Anterior cingulate cortex (tissue), 58 donors: ENCODE measurements at places on chromosomes 12 and 14.

- no peak for DNase-seq
Observed at GRCh38 chr14:49052521-49052920, 533.7 kb downstream of the RPS29 start.

GRCh38 chr12:108442067-108442466 lies 73.0 kb upstream of the FICD start:
- no peak for DNase-seq

DNA sequence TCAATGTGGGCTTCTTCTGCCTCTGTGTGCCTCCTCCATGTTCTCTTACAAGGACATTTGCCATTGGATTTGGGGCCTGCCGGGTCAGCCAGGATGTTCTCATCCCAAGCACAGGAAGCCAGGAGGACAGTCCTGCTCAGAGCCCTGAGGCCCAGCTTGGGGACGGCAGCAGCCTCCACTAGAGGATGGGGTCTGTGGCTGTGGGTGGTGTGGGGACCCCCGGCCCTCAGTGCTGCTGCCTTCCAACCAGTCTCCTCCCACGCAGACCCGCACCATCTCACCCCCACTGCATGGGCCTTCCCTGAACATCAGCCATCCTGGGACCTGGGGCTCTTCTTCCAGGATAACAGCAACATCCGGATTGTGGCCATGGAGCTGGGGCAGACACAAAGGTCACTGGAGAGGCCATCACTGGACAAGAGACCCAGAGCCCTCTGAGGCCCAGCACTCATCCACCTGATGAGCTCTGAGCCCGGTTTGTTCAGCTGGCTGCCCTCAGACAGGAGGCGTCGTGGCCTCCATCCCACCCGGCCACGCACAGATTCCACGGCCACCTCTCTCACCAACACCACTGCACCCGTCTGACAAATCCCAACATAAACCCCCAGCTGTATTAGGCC lies 56.5 kb upstream of the C14orf180 start:
- DNase-seq, result no peak

GRCh38 chr12:1339618-1340319 lies 254.6 kb downstream of the FBXL14 start:
- no peak for DNase-seq

- DNase-seq, result no peak
Observed at GRCh38 chr12:74334780-74335179, 202.9 kb upstream of the ATXN7L3B start.

GRCh38 chr12:80373666-80374065 lies 70.4 kb upstream of the PTPRQ start:
- no peak for DNase-seq

DNA sequence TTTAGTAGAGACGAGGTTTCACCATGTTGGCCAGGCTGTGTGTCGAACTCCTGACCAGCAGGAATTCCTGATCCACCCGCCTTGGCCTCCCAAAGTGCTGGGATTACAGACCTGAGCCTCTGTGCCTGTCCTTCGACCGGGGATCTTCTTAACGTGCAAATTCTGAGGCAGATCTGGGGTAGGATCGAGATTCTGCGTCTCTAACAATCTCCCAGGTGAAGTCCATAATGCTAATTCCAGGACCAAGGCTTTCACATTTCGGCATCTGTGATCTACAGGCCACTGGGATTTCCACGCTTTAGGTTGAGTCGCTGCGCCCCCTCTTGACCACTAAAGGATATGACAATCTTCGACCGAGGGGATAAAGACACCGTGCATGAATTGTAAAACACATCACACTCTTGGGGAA lies 24.8 kb downstream of the FOS start:
- peak; percentile 42 for DNase-seq

DNA sequence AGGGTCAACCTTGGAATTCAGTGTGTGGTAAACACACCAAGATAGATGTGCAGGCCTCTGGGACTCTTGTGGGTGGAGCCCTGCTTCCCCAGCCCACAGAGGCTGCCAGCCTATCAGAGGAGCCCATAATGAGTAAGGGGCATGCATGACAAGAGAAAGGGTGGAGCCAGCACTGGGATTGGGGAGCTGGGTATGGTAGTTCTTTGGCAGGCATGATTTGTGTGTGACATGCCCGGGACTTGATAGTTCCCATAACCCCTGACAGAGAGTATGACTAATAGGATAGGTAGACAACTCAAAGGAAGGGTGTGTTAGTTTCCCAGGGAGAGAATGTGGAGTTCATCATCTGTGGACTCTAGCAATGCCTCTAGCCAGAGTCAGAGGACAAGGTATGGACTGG lies 143.0 kb downstream of the EMP1 start:
- no peak for DNase-seq

DNA sequence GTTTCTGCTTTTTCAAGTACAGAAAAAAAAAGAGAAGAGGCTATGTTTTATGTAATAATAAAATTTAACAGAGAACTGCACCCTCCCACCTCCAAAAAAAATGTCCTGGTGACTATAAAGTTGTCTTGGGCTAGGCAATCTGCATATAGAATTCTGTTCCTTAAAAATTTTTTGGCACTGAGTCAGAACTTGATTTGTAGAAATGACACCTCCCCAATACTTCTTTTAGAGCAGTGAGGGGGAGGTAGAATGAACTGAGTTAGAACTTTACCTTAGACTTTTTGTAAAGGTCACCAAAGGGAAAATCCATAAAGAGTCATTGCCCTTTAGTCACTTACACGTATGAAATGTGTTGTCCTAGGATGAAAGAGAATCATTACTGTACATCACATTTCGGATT lies 80.0 kb downstream of the BTG1 start:
- no peak for DNase-seq

GRCh38 chr14:75711796-75712211 lies 50.8 kb downstream of the TTLL5 start:
- DNase-seq, result peak; percentile 83

DNA sequence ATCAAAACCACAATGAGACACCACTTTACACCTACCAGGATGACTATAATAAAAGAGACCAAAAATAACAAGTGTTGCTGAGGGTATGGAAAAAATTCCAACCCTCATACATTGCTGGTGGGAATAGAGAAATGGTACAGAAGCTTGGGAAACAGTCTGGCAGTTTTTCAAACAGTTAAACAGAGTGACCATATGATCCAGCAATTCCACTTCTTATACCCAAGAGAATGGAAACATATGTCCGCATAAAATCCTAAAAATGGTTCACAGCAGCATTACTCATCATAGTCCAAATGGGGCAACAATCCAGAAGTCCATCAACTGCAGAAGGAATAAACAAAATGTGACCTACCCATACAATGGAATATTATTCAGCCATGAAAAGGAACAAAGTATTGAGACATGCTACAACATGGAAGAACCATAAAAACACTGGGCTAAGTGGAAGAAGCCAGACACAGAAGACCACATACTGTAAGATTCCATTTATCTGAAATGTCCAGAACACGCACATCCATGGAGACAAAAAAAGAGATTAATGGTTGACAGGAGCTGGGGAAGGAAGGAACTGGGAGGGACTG lies 44.5 kb downstream of the CHGA start:
- DNase-seq, result no peak

- DNase-seq, result no peak
Observed at GRCh38 chr12:104490186-104490585, 33.4 kb downstream of the CHST11 start.

DNA sequence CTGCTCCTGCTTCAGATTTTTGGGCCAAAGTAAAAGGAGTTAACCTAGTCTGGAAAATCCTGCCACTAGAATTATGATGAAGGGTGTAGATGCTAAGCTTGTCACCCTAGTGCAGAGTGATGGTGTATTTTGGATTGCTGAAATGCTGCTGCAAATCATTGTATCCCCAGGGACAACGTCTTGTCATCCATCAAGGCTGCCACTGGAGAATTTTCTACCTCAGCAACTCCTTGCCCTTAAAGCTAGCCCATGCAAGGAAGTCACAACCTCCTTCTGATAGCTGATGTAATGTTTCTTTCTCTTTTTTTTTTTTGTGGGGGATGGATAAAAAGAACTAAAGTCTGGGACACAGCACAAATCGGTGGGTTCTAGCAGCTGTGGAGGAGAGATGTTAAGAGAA lies 139.4 kb upstream of the FRMD6 start:
- no peak for DNase-seq

DNA sequence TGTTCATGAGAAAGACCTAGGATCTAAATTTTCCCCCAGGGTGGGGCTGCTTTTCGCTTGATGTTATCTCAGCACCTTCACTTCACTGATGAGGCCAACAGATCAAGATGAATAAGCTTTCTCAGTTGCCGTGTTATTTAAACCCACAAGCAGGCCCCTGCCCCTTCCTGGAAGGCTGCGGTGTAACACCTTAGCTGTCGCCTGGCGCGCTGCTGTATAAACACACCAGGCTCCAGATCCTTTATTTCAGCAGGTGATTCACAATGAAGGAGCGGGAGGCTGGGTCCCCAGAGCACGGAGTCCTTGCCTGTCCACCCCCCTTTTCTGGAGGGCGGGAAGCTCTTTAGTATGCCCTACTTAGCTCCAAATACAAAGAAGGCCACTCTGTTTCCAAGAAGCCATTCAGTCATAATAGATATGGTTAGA lies 515.4 kb downstream of the FUT8 start:
- DNase-seq, result no peak

GRCh38 chr12:83097643-83098342 lies 411.1 kb downstream of the TMTC2 start:
- no peak for DNase-seq

DNA sequence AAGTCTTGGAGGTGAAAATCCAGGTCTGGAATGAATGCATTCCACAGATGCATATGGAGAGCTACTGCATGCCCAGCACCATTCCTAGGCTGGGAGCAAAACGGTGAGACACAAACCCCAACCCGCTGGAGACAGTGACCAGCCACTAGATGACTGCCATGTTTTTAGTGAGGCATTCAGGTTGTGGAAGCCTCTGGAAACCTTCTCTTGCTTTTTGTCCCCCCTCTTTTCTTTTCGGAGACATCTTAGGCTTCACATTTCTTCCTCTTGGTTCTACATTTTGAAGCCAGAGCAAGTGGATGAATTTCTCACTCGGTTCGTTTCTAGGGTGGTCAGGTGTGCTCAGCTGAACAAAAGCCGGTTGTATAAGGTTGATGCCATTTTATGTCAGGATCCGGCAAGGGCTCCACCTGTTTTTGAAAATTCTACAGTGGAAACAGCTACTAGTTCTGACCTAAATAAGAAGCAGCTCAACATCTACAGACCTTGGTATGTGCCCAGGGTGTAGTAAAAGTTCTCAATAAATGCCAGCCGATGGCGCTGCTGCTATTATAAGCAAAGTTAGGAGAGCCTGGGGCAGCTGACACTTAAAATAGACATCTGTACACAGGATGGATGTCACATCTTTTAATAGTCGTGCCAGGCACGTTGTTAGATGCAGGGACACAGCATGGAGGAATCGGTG lies 1.8 kb upstream of the ZNF839 start:
- DNase-seq, result no peak

GRCh38 chr12:48143898-48144297 lies 13.4 kb downstream of the ASB8 start:
- DNase-seq, result no peak

- no peak for DNase-seq
Observed at GRCh38 chr14:37078131-37078530, 94.3 kb downstream of the SLC25A21 start.

GRCh38 chr14:61109288-61109687 lies 128.2 kb downstream of the SLC38A6 start:
- no peak for DNase-seq

GRCh38 chr14:35944847-35945246 lies 118.7 kb downstream of the BRMS1L start:
- DNase-seq, result no peak

DNA sequence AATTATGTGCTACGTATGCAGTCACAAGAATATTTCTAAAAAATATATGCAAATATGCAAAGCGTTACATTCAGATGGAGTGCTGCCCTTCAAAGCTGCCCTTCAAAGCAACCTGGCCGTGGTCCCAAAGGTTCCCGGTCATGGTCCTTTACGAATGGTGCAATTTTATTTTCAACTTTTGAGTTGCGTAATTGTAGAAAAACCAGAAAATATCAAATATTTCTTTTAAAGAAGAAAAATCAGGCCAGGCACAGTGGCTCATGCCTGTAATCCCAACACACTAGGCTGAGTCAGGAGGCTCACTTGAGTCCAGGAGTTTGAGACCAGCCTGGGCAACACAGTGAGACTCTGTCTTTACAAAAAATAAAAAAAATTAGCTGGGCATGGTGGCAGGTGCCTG lies 21.4 kb downstream of the CLSTN3 start:
- DNase-seq, result no peak

GRCh38 chr12:132723015-132723763 lies 12.5 kb downstream of the PGAM5 start:
- no peak for DNase-seq

- no peak for DNase-seq
Observed at GRCh38 chr14:22463763-22464173, 125.3 kb downstream of the DAD1 start.

DNA sequence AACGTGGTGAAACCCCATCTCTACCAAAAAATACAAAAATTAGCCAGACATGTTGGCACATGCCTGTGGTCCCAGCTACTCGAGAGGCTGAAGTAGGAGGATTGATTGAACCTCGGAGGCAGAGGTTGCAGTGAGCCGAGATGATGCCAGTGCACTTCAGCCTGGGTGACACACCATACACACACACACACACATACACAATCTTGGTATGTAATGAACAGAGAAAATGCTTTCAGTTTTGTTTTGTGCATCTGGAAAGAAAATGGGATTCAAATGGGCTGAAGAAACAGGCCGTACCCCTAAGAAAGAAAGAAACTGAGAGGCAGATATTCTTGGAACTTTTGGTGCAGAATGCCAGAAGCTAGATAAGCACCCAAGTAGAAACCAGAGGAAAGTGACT lies 107.2 kb downstream of the PDE3A start:
- no peak for DNase-seq

DNA sequence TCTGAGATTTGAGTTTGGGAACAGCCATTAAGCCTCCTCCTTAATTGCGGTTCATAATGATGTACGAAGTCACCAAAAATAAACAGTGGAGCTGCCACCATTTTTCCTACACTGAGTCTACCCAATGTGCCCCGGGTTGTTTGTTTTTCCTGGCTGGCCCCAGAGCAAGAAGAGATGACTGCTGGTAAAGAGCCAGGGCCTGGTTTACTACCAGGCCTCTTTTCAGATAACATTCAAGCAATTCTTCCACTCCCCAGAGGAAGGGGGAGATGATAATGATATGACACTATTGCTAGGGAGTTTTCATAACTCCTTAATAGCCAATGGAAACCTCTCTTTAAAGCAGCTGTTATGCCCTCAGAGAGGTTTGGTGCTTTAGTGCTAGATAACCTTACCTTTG lies 42.3 kb downstream of the BRAP start:
- DNase-seq, result no peak

GRCh38 chr12:49945394-49946080 lies 5.0 kb upstream of the AQP2 start:
- peak; percentile 67 for DNase-seq

DNA sequence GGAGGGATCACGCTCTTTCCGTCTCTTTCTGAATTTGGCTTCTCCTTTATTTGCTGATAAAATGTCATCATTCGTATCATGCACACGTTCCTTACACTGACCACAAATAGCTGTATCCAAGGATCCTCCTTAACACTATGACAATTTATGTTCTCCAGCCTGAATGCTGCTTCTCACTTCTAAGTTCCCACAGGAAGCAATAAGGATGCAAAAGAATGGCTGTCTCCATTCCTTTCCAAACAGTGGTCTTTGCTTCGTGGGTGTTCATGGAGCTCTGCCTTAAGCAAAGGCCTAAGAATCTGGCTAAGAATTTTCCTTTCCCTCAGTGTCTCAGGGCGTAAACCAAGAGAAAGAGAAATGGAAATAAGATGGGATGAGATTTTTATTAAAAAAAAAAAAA lies 200.2 kb downstream of the ITPR2 start:
- no peak for DNase-seq
